B cell (primary cell): ENCODE measurements at places on chromosomes 4 and X. TPM values are rescaled to one million over a fixed set of nuclear protein-coding genes. Genes with fewer than 3 reads are reported as not detected.

DNA sequence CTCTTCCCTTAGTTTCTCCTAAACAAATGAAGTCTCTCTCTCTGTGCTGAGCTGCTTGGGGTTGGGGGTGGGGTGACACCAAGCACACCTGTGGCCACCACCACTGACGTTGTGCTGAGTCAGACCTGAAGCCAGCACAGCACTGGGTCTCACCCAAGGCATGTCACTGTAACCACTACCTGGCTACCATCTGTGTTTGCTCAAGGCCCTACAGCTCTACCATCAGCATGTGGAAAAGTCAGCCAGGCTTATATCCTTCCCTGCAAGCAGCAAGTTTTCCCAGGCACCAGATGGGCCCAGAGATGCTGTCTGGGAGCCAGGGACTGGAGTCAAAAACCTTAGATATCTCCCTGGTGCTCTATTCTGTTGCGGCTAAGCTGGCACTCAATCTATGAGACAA is 6.9 kb downstream of the CXCL10 start:
- no peak for DNase-seq

- DNase-seq: no peak
Measured at GRCh38 chr4:81049907-81050306, 19.4 kb downstream of the BMP3 start.

DNA sequence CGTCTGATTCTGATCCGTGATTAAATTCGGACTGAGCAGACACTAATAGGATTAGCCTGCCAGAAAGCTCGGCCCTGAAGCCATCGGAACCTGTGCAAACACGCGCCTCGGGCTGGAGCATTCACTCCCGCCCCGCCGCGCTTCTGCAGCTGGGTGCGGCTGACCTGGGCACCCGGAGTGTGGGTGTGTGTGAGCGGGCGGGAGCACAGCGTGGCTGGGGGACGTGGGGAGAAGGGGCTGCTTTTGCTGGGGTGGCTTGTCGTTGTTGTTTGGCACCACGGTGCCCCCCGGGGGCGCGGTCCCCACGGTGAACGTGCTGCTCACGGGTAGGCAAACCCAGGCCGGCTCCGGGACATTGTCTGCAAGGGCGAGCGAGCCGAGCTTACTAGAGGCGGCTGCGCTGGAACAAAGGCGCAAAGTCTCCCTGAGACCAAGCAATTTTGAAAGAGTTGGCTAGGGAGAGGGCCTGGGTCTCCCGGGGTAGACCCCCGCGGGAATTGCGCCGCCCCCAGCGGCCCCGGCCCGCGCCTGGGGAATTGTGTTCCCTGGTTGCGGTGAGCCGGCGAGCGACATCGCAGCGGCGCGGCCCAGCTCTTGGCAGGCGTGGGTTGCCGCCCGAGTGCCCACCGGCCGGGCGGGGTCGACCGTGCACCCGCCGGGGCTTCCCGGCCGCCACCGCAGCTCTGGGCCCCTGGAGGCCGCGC is 1.4 kb downstream of the MAMLD1 start:
- DNase-seq: peak; percentile 62

- no peak for DNase-seq
Measured at GRCh38 chr4:73870768-73871167, 1.6 kb downstream of the CXCL1 start.

DNA sequence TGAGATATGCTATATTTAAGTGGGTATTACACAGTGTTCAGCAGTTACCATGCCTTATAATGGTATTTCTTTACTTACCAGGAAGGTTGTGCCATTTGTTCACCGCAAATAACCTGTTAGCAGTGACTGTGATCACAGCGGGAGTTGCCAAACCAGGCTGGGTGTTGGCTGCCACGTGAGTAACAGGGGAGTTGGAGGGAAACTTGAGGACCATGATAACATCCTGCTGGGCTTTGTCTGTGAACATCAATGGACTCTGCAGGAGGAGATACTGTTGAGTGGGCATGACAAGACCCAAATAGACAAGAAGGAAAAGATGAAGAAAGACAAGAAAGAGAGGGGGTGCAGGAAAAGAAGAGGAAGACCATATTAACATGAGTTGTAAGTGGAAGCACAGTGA is 242.9 kb downstream of the DCLK2 start:
- DNase-seq: no peak

GRCh38 chr4:159545556-159545955 is 442.7 kb downstream of the RAPGEF2 start:
- DNase-seq: no peak

DNA sequence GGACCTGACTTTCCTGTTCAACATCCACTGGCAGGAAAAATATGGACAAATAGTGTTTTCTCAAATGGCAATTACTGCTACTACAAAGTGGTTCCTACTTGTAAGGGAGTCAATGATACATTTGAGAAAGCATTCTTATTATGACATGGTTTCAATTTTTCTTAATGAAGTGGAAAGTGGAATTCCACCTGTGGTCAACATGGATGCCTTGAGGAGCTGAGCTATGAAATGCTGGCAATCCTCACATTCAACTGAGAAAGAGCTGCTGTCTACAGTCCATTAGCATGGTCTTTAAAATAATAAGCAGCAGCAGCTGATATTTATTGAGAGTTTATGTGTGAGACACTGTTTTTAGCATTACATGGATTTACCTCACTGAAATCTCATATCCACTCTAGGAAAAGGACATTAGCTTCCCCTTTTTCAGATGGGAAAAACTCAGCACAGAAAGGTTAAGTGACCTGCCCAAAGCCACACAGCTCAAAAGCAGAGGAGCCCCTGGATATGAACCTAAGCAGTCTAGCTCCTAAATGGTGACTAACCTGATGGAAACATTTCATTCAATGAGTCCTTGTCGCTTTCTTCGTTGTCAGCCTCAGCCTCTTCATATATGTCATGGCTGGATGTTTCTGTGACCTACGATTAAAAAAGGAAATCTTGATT is 29.2 kb downstream of the MAP7D3 start:
- no peak for DNase-seq

- no peak for DNase-seq
Measured at GRCh38 chr4:81504112-81505003, 32.7 kb upstream of the RASGEF1B start.

GRCh38 chrX:127404161-127404560 is 584.6 kb downstream of the PRR32 start:
- DNase-seq: no peak

DNA sequence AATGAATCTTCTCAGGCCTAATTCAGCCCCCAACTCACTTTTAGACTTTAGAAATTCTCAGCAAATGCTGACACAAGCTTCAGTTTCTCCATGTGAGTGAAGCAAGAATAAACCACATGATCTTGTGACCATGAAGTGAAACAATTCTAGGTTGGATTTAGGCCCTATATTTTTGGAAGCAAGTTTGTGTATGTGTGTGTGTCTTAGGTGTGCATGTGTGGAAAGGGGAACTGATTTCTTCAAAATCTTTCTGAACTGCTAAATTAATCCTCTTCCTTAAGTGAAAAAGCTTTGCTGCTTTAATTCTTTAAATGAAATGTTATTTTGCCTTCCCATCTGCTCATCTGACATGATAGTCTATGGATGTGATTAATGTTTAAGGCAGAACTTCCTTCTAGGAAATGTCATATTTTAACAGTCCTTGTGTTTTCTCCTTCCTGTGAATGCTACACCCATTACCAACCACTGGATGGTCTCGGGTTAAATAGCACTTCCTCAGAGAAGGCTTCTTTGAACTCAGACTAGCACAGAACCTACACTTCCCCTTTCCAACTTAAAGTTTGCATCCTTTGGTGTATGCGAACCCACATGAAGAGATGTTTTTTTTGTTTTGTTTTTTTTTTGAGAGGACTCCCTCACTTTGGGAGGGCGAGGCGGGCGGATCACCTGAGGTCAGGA is 1.2 kb upstream of the TMEM144 start:
- DNase-seq: peak; percentile 10

DNA sequence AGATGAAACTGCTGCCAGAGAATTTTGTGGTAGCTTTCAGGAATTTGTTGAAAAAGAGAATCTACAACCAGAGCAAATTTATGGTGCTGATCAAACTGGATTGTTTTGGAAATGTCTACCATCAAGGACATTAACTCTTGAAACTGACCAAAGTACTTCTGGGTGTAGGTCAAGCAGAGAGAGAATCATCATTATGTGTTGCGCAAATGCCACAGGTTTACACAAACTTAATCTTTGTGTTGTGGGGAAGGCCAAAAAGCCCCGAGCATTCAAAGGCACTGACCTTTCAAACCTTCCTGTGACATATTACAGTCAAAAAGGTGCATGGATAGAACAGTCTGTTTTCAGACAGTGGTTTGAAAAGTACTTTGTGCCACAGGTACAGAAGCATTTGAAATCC is 2.1 kb downstream of the TIGD2 start:
- DNase-seq: no peak

GRCh38 chr4:145380123-145380522 is 101.5 kb upstream of the SMAD1 start:
- no peak for DNase-seq

DNA sequence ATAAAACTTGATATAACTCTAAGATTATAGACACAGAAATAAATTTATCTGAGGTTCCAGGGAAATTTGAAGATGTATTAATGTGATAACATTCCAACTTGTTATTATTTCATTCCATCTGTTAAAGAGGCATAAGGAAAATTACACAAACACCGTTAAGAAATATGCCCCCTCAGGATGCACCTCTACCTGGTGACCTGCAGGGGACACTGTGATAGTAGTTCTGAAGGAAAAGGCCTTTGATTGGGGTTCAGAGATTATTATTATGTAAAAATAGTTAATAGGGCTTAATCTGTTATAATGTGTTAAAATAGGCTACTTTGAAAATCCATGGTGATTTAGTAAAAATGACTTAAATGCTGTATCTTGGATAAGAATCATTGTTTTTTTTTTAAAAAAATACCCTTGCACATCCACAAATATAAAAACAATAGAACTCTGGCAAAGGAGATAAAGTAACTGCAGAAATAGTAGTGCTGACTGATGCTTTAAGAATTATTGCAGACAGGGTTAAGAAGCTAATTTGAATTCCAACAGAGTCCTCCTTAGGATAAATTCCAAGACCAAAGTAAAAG is 6.1 kb upstream of the ABRAXAS1 start:
- peak; percentile 46 for DNase-seq

- no peak for DNase-seq
Measured at GRCh38 chrX:65712005-65712806, 44.8 kb downstream of the MSN start.

GRCh38 chrX:317424-318067 is 1.1 kb downstream of the GTPBP6 start:
- peak; percentile 48 for DNase-seq

- DNase-seq: no peak
Measured at GRCh38 chr4:8540586-8540985, 39.6 kb upstream of the GPR78 start.

GRCh38 chr4:69490271-69490670 is 5.4 kb downstream of the UGT2B4 start:
- no peak for DNase-seq

Gene FGFRL1
- total RNA-seq: 28.5 and 28.9 TPM in 2 replicates

Gene CYBB
- total RNA-seq: 127 and 132 TPM in 2 replicates

Gene PAGE2B
- 0.67 TPM in 1 of 2 replicates, not detected in the other for total RNA-seq

Gene PNCK
- total RNA-seq: 0.99 TPM in 1 of 2 replicates, not detected in the other

Gene MAGEE2
- total RNA-seq: not detected in 2 replicates

Gene LSM6
- 42.1 and 42.7 TPM in 2 replicates for total RNA-seq
